ENCODE measurements at places on chromosomes 7 and 10. TPM values are rescaled to one million over a fixed set of nuclear protein-coding genes. Genes with fewer than 3 reads are reported as not detected.

Gene TAF5
- total RNA-seq, result 13.1 TPM

Gene SCIN
- total RNA-seq, result 1.6 TPM

DNA sequence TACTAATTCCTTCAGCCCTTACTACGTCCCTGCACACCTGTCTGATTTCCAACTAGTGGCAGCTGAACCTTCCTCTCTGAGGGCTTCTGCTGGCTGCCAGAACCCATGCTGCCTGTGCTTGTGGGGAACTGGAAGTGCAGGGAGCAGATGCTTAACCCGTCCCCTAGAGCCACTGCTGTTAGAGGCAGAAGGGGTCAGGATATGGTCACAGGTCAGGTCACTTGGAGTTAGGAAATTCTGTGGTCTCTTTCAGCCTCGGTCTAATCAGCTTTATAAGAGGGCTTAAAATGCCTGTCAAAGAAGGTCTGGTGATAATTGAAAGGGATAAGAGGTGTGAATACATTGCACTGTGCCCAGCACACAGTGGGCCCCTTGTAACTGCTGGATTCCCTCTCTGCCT, 82.0 kb downstream of the PLPP4 start:
- DNase-seq, result no peak

DNA sequence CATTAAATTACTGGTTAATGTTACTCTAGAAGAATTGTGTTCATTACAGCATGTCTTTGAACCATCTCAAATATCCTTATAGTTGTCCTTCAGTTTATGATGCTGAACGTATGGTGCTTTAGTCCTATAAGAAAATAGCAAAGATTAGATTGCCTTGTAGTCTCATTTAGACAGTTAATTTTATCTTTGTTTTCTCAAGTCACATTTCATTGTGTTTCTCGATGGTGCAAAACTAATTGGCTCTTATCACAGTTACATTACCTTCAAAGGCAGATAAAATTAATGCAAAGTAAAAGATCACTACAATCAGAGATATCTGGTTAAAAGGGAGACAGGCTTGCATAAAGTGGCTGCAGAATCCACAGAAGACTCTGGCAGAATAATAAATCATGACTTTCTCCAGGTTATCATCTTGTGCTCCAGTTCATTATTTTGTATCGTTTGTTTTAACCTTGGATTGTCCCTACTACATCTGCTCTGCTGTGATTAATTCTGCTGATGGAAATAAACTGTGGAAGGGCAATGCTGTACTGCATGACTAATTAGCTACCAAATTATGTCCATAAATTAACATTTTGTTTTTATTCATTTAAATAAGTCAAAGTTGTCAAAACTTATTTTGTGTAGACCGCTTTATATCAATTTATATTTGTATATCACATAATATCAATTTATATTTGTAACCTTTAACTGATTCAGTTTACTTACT, 24.2 kb downstream of the PRPS1L1 start:
- DNase-seq, result no peak

- DNase-seq, result no peak
Measured at GRCh38 chr7:141562972-141563371, 11.8 kb downstream of the AGK start.
